ENCODE measurements at places on chromosomes 2 and 18. TPM values are rescaled to one million over a fixed set of nuclear protein-coding genes. Genes with fewer than 3 reads are reported as not detected.

Gene LHCGR
- not detected for total RNA-seq

GRCh38 chr18:10475654-10476291 is 21.3 kb downstream of the APCDD1 start:
- DNase-seq: no peak

Gene GRB14
- 0.10 TPM for total RNA-seq

Gene SAG
- not detected for total RNA-seq

Gene MARCHF4
- 6.9 TPM for total RNA-seq

DNA sequence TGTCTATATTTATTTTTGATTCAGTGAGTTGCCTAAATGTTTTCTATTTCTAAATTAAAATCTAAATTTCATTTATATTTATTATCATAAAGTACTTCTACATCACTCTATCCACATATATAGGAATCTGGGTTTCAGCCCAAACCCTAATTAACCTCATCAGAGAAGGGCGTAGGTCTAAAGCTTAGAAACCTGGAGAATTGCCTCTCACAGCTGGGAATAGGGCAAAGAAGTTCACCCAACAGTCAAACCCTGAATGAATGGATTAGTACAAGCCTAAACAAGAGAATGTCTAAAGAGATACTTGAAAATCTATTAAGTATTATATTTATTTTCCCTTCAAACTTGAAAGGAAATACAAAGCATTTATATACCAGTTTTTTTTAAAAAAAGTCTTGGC is 26.2 kb downstream of the TFPI start:
- DNase-seq: no peak

GRCh38 chr2:17892770-17893534 is 14.5 kb downstream of the KCNS3 start:
- no peak for DNase-seq

DNA sequence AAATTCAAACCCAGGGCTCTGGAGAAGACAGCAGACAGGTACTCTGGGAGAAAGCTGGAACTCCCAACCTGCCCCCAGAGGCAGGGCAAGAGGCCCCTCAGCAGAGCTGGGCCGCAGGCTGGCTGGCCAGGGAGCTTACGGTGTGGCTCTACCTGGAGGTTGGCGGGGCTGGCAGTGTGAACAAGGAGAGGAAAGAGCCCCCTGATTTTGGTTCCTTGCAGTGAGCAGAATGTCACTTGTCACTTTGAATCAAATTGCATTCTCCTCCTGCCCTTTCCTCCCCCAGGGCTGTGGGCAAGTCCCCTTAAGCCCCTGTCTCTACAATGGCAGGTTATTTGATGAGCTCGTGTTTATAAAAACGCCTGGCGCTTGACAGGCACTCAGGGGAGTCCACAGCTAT is 32.6 kb downstream of the MYO7B start:
- no peak for DNase-seq

DNA sequence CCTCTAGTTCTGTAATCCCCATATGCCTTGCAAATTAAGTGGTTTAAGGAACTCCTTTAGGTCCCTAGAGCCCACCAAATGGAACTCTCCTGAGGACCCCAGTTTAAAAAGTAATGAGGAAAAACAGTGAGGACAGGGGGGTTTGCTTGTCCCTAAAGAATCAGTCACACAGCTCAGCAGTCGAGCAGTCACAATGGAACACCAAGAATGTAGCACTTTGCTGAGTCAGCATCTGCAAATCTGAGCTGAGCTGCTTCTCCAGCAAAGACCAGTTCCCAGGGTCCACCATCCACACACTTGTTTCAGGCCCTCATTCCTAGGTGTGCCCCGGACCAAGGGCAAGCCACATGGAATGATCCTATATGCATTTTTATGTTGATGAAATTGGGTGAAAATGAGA is 46.2 kb upstream of the NEDD4L start:
- no peak for DNase-seq

Gene ICOS
- not detected for total RNA-seq

DNA sequence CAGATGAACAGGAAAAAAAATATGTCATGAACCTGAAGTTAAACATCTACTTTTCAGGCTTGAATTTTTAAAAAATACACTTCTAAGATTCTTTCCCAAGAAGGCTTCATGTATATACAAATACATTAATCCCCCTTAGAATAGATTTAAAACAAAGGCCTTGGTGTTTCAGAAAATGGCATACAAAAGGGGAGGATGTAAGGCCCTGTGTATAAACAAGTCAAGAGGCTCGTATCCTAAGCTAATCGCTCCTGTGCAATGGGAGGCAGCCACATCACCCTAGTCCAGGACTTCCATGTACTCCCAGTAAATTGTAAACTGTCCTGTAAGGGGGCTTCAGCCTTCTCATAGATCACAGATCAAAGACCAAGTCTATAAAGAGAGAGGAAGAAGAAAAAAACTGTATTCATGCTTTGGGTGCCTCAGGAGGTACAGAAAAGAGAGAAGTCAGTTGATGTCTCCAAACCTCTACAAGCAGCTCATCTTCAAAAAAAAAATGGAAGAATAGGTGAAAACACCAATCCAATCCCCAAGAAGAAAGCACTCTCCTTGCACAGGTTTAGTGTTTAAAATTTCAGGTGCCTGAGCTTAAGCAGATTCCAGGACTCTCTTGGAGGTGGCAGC is 53.9 kb downstream of the ANKRD44 start:
- no peak for DNase-seq

Gene UNC80
- not detected for total RNA-seq

- no peak for DNase-seq
Measured at GRCh38 chr2:8445580-8445979, 236.3 kb upstream of the ID2 start.

DNA sequence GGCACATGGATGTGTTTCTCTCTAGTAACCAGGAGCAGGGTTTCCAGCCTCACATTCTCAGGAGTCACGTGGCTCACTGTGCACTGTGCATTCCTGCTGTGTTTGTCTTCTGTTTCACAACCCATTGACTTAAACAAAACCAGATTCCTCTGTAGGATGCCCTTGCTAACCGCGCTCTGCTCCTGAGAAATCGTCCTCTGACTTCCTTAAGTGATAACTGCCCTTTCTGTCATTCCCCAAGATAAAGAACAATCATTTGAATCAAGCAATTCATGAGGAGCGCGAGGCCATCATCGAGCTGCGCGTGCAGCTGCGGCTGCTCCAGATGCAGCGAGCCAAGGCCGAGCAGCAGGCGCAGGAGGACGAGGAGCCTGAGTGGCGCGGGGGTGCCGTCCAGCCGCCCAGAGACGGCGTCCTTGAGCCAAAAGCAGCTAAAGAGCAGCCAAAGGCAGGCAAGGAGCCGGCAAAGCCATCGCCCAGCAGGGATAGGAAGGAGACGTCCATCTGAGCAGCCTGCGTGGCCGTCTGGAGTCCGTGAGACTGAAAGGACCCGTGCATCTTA is 60.2 kb downstream of the RALBP1 start:
- DNase-seq: no peak

GRCh38 chr2:233059797-233060500 is at the start of gene INPP5D:
TSS of gene INPP5D (plus strand) at chr2:233060342. CDS start at chr2:233060479, 137 bp downstream.
- no peak for DNase-seq

Gene PID1
- total RNA-seq: 6.9 TPM

DNA sequence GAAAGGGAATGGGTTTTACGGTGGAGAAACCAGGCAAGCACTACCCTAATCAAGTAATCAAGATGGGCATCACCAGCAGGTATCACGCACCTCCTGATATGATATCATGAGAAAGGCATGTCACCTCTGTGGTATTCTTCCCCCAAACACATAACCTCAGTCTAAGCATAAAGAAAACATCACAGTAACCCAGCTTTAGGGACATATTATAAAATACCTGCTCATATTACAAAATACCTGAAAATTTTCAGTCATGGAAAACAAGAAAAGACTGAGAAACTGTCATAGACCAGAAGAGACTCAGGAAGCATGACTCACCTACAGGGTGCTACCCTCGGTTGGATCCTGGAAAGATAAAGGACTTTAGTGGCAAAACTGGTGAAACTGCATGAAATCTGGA is 30.5 kb downstream of the GCKR start:
- DNase-seq: peak; percentile 49

Gene HOXD1
- 0.34 TPM for total RNA-seq

DNA sequence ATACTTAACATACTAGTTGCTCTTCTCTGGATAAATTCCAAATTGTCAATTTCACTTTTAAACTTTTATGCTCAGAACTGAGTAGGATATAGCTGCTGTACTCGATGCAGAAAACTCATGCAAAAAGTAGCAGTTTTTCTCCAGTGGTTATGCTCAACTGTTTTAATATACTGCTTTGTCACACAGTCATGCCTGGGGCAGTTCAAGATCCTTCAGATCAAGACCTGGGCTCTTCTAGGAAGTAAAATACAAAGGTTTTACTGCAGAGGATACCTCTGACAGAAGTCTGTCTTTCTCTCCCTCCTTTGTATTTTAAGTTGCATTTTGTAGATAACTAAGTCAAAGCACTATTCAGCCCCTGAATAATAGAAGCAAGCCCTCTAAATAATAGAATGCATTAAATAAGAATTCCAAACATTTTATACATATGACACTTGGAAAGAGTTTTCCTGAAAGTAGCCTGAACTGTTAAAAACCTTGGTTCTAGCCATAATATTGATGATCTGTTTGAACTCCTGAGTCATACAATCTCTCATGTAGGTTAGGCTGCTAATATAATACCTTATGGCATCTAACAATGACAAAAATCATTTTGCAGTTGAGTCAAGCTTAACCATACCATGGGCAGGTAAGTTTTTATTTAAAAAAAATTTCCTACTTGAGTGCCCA is 183.3 kb upstream of the TRIB2 start:
- no peak for DNase-seq

Gene PLA2R1
- total RNA-seq: 2.5 TPM

- DNase-seq: no peak
Measured at GRCh38 chr2:229401171-229401865, 130.2 kb upstream of the PID1 start.

GRCh38 chr2:122886479-122887145 is 1131.2 kb downstream of the TSN start:
- no peak for DNase-seq

GRCh38 chr2:9408641-9409151 is 14.6 kb downstream of the ITGB1BP1 start:
- no peak for DNase-seq

- DNase-seq: peak; percentile 97
Measured at GRCh38 chr2:6186332-6187151, 494.4 kb downstream of the SOX11 start.

DNA sequence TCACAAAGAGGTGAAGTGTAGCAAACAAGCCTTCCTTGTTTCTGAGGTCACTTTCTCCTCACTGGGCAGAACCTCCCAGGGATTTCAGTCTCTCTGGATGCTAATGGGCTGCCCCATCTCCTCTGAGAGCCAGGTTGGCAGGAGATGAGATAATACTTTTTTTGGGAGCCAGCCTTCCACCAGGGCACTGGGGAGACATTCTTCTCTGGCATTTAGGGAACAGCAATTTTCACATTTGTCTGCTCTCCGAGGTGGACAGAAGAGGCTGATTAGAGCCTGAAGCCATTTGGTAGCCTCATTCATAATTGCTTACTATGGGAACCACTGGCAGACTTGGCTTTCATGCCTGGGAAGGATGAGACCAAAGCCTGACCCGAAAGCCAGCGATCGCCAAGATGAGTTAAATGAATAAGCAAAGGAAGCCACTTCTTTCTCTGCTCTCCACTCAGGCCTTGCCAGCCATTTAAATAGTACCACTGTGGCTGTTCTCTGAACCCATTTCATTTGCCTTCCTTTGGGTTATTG is 70.1 kb downstream of the NRP2 start:
- DNase-seq: no peak

DNA sequence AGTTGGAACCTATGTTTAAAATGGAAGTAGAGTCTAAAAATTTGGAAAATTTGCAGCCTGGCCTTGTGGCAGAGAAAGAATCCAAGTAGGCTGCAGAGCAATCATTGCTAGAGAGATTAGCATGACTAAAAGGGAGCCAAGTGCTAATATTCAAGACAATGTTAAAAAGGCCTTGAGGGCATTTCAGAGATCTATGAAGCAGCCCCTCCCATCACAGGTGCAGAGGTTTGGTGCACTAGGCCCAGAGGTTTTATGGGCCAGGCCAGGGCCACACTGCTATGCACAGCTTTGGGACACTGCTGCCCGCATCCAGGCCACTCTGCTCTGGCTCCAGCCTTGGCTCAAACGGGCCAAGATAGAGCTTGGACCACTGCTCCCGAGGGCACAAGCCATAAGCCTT is 6.7 kb upstream of the IL1A start:
- DNase-seq: no peak

DNA sequence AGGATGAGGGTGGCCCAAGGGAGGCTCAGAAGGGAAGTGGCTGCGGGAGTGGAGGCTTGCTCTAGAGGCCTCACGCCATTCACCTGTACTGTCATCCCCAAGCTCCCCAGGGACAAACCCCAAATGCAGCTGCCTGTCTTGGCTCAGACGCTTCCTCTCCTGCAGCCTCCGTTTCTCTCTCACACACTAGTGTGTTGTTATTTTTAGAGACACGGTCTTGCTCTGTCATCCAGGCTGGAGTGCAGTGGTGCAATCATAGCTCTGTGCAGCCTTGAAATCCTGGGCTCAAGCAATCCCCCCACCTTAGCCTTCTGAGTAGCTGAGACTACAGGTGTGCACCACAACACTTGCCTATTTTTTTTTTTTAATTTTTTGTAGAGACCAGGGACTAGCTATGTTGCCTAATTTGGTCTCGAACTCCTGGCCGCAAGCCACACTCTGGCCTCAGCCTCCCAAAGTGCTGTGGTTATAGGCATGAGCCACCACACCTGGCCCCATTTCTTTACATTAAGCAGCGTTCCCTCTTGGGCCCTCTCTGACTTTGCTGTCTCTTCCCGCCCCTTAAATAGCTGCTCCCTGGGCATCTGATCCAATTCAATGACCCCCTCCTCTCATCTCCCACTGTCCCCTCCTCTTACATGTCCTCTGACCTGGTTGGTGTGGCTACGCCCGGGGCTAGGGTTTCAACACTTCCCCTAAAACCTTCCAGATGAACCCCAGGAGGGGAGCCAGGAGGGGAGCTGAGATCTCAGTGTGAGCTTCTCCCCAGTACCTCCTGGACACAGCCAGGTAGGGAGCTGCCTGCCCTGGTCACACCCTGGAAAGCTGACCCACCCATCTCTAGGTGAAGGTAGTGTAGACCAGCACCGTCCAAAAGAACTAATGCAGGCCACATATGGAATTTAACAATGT is 24.0 kb upstream of the LOXHD1 start:
- DNase-seq: no peak

DNA sequence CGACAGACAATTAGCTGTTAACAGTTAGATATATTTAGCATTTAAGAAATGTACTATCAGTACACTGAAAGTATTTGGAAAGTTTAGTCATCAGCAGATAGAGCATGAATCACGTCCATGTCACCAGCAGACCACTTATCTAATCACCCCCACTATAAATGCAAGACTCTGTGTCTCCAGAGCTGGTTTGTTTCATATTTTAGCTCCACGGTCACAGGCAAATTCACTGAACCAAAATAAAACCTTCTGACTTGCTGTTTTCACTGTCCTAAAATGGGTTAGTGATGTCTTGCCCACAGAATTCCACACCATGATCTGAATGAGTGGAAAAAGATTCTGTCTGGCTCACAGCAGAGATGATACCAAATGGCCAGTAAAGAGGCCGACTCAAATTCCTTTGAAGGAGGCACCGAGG is 64.9 kb downstream of the CDH2 start:
- peak; percentile 89 for DNase-seq

DNA sequence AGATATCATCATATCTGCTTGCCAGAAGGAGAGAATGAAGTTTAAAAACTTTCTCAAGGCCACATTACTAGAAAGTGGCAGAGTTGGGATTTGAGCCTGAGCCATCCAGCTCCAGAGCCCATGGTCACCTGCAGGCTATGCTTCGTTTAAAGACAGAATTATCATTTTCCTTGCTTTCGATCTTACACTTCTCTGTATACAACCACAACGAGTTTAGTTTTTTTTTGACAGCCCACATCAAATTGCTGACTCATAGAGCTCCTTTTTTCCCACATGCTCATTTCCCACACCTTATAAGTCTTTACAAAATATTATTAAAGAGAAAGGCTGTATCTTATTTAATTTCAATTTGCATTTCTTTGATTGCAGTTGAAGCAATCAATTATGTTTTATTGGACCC is 6.5 kb downstream of the PLEK start:
- DNase-seq: no peak

All from A172 (cell line).